ENCODE measurements at places on chromosomes 1 and 21. TPM values are rescaled to one million over a fixed set of nuclear protein-coding genes. Genes with fewer than 3 reads are reported as not detected.

NPHS2 gene
- not detected for total RNA-seq

RNF187 gene
- 67.2 TPM for total RNA-seq

- DNase-seq = no peak
Measured at GRCh38 chr1:115669886-115670285, 28.1 kb downstream of the VANGL1 start.

GRCh38 chr1:58104960-58105359 is 441.6 kb downstream of the OMA1 start:
- DNase-seq = no peak
